ENCODE measurements at places on chromosomes 1 and 21.

GRCh38 chr1:92822879-92823278 is 9.0 kb upstream of the RPL5 start:
- DNase-seq = no peak

GRCh38 chr1:197106869-197107268 is 39.6 kb downstream of the ASPM start:
- no peak for DNase-seq

DNA sequence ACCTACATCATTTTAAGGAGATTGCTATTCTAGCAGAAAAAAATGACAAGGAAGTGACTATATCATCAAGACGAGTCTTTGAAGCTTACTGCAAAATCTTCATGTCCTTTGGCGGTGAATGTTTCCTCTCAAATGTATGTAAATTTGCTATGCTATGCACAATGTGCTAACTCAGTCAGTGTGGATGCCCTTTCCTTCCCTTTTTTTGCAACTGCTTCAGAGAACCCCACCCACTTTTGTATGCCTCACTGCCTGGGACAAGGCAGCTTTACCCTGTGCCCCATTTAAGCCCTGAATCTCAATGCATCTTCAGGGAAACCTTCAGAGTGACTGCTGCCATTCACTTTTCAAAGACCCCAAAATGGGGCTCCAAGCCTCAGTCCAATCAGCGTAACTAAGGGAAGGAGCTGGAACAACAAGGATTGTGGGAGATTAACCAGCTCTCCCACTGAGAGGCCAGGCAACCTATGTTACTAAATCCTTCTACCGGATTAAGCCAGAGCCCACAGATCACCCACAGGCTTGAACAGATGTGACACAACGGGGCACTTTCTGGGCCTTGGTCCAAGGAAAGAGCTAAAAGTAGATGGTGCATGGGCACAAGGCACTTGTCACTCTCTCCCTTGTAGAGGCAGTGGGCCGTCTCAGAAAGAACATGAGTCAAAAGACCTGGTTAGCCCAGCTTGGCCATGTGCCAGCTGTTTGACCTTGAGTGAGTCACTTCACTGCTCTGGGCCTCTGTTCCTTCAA is 154.4 kb downstream of the PLPP3 start:
- DNase-seq = no peak

DNA sequence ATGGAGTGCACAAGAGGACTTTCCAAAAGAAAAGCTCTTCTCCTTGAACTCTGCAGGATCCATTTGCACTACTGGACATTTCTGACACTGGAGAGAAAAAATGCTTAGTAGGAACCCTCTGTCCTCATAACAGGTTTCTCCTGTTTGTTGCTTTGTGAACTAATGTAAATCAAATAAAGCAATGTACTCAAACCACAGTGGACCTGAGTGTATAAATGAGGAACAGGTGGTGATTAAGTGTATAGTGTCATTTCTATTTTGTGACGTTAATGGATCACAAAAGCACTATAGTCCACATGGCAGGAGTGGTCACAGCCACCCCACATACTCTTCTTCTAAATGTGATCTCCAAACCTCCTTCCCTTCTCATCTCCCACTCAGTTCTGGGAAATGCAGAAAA is 268.4 kb upstream of the DUSP10 start:
- no peak for DNase-seq

GRCh38 chr1:187034501-187034900 is 205.8 kb downstream of the PLA2G4A start:
- no peak for DNase-seq

DNA sequence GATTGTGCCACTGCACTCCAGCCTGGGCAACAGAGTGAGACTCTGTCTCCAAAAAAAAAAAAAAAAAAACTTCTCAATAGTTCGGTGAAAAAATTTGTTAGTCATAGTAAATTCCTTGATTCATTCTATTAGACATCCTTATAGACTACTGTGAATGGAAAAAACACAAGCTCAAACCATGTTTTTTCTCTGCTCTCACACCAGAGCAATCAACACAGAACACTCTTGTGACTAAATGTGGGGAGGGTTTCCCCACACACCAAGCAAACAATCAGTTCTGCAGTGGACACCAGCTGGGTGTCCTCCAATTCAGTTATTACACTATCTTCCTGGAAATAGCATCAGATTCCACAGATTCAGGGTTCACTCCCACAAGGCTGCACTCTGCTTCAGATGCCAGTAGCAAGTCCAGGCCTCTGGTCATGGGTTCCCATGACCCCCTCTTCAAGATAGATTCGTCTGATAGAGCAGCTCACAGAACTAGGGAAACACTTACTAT is 69.1 kb upstream of the TEKT2 start:
- DNase-seq = no peak

DNA sequence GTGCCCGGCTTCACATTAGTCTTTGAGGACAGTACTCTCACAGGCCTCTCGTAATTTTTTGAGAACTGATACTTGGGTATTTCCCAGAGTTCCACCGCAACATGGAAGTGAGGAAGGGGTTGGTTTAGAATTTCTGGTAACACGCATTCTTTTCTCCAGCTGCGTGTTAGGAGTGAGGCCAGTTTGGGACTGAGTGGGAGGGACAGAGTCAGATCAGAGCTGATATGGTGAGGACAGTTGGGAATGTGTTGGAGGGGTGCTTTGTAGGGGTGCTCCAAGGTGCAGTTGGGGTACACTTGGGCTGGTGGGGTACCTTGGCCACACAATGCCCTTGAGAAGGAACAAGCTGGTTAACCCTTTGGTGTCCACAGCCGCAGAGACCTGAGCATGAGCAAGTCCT is 6.7 kb downstream of the FBXO6 start:
- no peak for DNase-seq

DNA sequence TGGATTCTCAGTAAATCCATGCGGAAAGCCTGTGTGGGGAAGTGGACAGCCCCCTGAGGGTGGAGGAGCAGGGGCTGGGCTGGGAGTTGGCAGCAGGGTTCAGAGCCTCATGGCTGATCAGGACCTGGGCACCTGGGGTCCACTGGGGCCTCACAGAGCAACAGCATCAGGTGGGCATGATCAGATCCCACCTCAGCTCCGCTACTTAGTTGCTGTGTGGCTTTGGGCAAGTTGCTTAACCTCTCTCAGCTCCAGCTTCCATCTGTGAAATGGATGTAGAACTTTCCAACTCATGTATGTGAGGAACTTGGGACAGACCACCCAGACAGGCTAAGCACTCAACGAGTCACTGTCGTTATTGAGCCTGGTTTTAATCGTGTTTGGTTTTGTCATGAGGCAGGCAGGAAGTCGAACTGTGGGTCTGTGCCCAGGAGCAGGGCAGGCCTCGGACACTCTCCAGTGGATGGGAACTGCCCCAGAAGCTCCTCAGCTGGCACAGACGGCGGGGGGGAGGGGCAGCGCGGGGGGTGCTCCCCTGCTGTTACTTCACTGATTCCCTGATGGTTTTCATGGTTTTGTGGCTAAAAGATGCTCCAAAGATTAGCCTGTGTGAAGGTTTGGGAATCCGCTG is 155.8 kb upstream of the TMEM51 start:
- DNase-seq = no peak

GRCh38 chr1:35509558-35509957 is 47.6 kb downstream of the KIAA0319L start:
- no peak for DNase-seq

DNA sequence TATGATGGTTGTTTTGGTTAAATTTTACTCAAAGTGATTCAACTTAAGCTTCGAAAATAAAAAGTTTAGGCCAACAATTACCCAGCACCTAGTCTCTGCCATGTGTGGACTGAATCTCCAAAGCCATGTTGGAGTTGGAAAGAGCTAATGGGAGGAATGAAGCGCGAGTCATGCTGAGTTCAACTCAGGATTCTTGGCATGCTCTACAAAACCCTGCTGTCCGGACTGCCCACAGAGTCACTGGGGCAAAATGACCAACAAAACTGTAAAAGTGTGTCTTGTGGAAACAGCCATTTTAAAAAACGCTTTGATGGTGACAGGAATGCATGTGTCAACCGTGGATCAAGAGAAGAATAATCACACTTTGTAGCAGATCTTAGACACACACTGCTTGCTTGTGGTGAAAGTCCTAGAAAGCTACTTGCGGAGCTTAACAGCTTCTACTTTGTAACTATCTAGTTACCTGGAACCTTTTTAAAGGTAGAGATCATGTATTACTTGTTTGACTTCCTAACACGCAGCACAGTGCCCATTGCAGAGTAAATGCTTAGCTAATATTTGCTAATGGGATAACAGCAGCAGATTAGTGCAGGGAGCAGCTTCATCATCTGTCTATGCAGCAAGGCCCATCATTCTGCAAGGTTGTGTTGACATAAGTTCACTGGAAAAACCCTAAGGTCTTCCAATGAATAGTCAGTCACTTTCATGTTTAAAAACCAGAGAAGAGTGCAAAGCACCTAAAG is 7.0 kb upstream of the GBP6 start:
- DNase-seq = no peak

DNA sequence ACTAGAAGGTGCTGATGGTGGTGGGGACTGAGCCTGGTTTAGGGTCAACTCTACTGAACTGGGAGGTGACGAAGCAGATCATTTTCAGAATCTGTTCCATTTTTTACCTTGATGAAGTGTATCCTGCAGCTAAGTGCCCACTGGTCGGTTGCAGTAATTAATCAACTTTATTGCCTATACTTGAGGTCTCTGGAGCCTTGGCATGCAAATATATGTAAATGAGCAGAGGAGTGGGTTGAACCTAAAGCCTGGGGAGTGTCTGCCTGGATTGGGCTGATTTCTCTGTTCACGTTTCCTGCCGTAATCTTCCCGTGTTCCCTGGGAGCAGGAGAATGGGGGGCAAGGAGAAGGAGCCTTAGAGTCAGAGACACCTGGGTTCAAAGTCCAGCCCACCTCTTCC is 286.8 kb downstream of the PTPRU start:
- DNase-seq = no peak

DNA sequence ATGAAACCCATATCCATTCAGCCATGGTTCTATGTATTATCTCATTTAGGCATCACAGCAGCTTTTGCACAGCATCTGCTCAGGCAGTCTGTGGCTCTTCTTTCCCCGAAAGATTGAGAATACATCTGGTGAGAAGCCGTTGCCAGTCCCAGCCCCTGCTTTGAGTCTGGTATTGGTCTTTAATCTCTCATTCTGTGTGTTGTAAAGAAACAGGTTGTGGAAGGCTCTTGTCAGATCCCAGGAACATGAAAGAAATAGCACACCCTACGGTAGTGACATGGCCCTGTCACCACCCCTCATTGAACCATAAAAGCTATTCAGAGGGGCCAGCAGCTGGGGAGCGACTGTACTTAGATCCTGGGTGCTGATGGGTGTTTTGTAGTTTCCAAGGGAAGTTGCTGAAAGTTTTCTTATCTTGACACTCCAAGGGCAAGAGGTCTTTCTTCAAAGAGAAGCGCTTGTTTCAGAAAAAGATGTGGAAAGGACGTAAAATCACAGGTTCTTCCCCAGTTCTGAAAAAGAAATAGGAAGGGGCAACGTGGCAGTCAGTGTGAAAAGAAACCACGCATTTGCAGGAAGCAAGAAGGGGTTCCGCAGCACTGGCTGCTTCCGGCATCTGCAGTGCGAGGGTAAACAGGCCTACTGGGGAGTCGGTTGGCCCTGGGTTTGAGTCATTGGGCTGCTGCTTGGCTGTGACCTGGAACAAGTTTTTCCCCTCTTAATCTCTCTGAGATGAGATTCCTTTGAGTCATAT is 145.0 kb downstream of the DHRS3 start:
- DNase-seq = peak; percentile 27

- no peak for DNase-seq
These were observed 14.4 kb downstream of the ZBTB17 start for GRCh38 chr1:15961492-15961891.

- DNase-seq = no peak
These were observed 48.8 kb downstream of the TENT5C start for GRCh38 chr1:117654493-117655219.

DNA sequence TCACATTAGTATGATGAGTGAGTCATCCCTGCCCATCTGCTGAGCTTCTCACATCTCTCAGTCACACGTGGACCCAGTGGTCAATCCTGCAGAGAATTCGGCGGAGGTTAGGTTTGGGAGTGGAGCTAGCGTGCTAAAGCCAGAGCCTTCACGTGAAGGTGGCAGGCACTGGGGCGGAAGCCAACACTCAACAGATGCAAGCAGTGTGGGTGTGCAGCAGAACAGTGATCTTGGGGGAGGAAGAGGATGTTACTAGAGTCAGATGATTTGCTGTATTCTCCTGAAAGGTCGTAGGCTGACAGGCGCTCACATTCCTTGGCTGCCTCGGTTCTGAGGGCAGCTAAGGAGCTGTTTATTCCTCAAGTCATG is 6.7 kb downstream of the C1orf115 start:
- DNase-seq = no peak

GRCh38 chr1:218499011-218499691 is 154.0 kb downstream of the TGFB2 start:
- DNase-seq = no peak

DNA sequence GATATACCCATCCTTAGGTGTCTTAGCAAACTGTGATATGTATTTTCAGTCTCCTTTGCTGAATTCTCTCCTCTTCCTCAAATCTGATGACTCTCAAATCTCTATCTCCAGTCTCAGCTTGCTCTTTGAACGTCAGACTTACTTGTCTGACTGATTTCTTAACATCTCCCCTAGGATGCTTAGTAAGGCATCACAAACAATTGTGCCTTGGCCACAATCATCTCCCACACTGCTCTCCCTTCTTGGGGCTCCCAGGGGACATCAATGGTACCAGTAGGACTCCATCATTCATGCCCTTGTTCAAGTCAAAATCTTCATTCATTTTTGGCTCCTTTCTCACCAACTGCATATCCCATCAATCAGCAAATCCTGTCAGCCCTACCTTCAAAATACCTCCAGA is 42.0 kb downstream of the GNG12 start:
- DNase-seq = no peak

DNA sequence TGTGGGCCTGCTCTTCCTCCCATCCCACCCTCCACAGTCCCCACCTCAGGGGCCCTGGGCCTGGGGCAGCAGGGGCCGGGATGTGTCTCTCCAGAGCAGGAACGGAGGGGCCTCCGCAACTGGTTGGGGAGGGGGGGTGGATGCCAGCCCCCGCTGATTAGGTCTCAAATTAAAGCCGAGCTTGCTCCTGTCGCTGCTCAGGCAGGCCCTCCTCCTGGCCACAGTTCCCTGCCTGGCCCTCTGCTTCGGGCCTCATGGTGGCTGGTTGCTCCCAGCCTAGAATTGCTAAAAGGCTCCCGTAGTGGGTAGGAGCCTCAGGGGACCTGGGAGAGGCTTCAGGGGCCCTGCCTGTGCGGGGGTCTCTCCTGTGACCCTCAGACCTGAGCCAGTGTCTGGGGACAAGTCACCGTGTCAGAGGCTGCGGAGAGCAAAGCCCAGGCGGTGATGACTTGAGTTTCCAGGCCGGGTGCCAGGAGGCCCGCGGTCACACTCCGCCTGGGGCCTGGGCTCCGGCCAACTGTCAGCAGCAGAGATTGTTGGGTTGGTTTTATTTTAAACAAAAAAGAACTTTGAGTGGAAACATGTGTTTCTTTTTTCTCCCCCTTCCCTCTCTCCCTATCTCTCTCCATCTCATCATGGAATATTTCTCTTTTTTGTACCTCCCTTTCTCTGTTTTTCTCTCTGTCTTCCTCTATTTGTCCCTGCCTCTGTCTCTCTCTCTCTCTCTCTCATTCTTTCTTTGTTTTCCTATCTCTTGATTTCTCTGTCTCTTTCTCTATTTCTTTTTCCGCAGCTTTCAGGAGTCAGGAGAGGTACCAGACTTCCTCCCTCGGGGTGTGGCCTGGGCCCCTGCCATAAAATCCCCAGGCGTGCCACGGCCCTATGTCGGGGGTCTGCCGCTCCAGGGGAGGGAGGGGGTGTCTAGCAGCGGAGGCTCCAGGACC is 20.0 kb upstream of the EPHA2 start:
- DNase-seq = no peak

- DNase-seq = no peak
These were observed 23.2 kb upstream of the RGSL1 start for GRCh38 chr1:182426442-182427430.

- DNase-seq = no peak
These were observed 2.5 kb upstream of the ELAVL4 start for GRCh38 chr1:50106095-50106761.
